ENCODE measurements at places on chromosomes 3 and 15.

- DNase-seq: no peak
Observed at GRCh38 chr3:176906046-176906905, 291.0 kb downstream of the TBL1XR1 start.

DNA sequence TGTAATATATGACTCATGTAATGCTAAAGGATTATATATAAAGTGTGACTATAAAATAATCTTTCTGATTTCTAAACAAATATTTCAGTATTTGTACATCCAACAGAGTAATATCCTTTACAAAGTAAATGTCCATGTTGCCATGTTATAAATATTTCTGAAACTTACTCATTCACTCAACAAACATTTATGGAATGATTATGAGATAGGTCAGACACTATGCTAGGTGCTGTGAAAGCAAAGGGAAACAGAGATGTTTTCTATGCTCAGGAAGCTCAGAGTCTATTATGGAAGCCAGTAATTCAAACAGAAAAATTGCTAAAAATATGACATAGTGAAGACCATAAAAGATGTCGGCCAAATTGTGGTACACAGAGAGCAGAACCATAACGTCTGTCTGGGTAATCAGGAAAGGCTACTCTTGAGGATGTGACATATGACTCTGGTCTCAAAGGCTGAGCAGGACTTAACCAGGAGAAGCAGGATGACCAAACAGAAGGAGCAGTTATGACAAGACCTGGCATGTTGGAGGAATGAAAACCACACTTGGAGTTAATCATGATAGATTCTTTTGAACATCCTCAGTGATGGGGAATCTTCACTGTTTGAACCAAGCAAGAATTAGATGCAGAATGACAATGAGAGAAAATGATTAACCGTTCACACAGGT, 39.0 kb upstream of the MYO5C start:
- no peak for DNase-seq

DNA sequence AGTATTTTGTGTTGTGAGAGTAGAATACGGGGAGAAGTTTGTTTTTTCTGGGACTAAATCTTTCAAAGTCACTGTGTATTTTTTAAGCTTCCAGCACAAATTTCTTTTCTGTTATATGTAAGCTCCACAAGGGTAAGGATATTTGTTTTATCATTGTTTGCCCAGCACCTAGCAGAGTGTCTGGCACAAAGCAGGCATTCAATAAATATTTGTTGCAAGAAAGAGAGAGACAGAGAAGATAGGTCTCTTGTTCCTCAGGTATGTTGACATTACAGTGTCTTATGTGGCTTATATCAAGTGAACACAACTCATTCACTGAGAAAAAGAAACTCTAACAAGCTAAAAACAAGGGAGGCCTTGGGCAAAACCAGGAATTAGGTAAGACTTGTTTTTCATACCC, 26.6 kb upstream of the FNDC3B start:
- DNase-seq: no peak

DNA sequence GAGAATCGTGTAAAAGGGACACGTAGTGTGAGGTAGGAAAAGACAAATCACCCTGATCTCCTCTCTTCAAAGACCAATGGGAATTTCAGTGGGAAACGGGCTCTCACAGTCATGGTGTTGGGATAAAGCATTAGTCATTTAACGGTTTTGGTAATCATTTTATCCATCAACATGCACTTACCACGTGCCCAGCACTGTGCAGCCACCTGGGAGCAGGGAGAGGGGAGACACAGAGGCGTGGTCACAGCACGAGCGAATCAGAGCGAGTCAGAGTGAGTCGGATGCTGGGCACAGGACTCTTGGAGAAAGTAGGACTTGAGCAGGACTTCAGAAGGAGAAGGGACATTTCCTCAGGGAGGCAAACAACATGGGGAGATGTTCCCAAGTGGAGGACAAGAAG, 130.8 kb downstream of the MINAR1 start:
- no peak for DNase-seq

DNA sequence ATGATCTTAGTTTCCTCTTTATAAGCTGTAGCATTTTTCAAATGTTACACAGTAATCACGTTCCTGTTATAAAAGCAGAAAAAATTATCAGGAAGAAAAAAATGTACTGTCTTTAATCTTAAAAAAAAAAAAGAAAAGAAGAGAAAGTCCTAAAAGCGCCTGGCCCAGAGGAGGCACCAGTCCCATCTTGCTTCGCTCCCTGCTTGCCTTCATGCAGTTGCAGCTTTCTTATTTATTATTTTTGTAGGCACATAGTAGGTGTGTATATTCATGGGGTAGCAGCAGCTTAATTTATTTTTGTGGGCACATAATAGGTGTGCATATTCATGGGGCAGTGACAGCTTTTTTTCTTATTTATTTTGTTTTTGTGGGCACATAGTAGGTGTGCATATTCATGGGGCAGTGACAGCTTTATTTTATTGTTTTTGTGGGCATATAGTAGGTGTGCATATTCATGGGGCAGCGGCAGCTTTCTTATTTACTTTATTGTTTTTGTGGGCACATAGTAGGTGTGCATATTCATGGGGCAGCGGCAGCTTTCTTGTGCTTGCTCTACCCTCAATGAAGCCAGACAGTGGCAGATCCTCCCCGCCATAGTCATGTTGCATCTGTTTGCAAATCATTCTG, 5.5 kb upstream of the EHD4 start:
- no peak for DNase-seq

- peak; percentile 83 for DNase-seq
Observed at GRCh38 chr3:101676216-101676764, 642 bp downstream of the ZBTB11 start.

GRCh38 chr3:126402666-126403302, 8.1 kb downstream of the CFAP100 start:
- DNase-seq: no peak

DNA sequence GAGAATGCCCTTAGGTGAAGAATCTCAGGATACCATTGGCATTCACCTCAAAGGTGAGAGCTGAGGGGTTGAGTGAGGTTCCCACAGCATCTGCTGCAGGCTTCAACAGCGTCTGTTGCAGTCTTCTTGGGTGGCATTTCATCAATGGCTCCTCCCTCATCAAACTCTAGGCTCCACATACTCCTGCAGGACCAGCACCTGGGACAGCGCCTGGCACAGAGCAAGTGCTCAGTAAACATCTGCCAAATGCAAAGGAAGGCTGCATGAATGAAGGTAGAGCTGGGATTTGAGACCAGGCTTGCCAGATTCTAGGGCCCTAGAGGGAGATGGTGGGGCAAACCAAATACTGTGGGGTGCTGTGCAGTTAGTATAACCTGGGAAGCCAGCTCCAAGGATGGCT, 9.6 kb downstream of the TRH start:
- no peak for DNase-seq

DNA sequence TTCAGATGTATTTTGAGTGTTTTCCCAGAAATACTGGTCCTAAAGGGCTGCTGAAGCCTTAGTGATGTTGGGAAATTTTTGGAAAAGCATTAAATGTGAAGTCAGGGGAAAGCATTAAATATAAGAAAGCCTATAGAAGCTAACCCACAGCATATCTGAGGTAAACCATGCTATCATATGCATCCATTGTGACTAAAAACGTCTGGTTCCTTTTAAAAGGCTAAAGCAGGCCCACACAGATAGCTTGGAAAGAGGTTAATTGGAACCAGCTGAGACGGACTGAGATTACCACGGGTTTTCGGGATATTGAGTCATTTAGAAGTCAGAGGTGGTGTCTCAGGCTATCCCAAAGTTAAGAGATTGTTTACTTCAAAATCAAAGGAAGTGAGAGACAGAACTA, 78.2 kb downstream of the CYP19A1 start:
- no peak for DNase-seq

DNA sequence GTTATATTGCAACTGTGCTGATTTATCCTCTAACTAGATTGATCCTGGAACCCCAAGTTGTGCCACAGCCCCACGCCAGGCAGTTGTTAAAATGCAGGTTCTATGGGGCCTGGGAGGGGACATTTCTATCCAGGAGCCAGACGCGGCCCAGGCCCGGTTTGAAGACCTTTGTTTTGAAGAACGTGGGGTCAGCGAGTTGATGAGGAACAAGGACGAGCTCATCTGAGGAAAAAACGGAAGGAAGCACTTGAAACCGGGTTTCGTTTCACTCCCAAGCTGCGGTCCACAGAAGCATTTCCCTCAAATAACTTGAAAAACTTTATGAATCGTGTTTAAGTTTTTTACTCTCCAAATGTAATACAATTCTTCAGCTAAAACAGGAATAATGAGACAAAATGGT, 76.4 kb downstream of the CHSY1 start:
- DNase-seq: no peak

GRCh38 chr15:50140983-50141382, 21.9 kb upstream of the ATP8B4 start:
- no peak for DNase-seq

- DNase-seq: no peak
Observed at GRCh38 chr3:32313723-32314473, 75.4 kb downstream of the CMTM8 start.

DNA sequence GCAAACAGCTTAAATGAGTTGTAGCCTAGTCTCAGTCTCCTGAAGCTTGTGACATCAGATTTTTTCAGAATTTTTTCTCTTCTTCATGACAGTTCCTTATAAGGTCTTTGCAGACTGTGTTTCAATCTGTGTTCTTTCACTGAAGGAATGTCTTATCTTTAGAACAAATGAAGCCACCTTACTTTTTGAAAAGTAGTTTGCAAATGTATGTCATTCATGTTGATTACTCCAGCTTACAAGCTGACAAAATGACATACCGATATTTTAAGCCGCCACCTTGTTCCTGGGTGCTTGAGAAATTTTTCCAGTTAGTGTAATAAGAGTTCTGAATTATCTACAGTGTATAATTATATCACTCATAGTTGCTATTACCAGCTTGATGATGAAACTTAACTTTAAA, 57.0 kb downstream of the ASTE1 start:
- DNase-seq: no peak

- no peak for DNase-seq
Observed at GRCh38 chr15:67130673-67131601, 65.5 kb downstream of the SMAD3 start.

- no peak for DNase-seq
Observed at GRCh38 chr3:62538691-62539356, 165.5 kb upstream of the FEZF2 start.

DNA sequence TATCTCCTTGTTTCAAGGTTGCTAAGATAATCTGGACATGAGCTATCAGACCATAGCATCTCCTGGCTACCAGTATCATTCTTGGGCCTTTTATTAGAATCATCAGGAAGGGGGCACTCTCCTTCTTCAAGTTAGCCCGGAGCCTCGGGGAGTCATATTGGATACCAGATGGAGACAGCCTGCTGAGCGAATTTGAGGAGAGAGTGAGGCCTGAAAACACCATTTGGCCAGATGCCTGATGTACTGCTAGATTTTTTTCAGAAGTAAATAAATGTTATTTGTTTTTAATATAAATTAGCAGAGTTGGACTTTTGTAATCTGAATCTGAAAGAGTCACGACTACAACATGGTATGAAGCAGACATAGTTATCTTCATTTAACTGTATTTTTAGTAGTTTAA, 848.6 kb downstream of the IGSF11 start:
- DNase-seq: no peak

DNA sequence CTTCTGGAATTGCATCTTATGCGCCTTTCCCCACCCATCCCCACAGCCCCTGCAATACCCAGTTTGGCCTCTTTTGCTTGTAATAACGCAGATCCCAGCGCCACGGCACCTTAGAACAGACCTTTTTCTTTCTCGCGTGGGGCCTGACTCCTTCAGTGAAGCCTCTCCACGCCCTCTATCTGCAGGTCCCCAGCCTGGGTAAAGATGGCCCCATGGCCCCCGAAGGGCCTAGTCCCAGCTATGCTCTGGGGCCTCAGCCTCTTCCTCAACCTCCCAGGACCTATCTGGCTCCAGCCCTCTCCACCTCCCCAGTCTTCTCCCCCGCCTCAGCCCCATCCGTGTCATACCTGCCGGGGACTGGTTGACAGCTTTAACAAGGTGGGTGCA, 594 bp downstream of the CRELD1 start:
- DNase-seq: no peak

- DNase-seq: no peak
Observed at GRCh38 chr3:74119221-74119620, 494.5 kb upstream of the PDZRN3 start.

- no peak for DNase-seq
Observed at GRCh38 chr3:166799-167198, 29.8 kb upstream of the CHL1 start.

- no peak for DNase-seq
Observed at GRCh38 chr15:52440414-52440813, 88.3 kb downstream of the MYO5A start.

GRCh38 chr15:42191610-42192346, 16.3 kb downstream of the VPS39 start:
- DNase-seq: no peak

- no peak for DNase-seq
Observed at GRCh38 chr3:128805772-128806171, 73.6 kb upstream of the ACAD9 start.

DNA sequence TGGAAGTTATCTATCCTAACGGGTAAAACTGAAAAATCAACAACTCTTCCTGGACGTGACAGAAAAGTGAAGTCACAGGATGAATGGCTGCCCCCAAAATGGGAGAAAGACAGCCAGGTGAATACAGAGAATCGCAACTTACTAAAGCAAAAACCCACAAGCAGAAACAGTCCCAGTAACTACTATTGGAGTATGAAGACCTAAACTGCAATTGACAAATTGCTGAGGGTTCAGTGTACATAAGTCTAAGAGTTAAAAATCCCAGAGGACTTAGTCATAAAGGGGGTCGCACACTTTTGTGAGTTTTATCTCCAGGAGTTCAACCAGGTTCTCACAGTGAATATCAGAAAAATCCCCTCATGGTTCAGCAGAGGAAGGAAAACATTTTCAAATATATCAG, 56.8 kb upstream of the IMPG2 start:
- DNase-seq: no peak

DNA sequence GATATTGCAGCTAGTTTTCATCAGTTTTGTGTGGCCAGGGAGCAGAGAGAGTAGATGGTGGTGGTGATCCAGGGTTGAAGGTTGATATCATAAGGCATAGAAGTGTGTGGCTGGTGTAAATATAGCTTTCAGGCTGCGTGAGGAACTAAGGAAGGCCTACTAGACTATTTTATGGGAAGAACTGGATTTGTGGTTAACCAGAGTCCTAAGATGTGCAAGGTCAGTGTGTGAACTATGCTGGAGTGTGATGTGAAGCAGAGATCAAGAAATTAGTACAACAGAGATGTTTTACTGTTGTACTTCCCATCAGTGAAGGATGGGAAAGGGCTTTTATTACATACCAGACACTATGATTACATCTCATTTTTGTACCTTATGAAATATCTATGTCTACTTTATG, 41.5 kb downstream of the MAPK6 start:
- no peak for DNase-seq

DNA sequence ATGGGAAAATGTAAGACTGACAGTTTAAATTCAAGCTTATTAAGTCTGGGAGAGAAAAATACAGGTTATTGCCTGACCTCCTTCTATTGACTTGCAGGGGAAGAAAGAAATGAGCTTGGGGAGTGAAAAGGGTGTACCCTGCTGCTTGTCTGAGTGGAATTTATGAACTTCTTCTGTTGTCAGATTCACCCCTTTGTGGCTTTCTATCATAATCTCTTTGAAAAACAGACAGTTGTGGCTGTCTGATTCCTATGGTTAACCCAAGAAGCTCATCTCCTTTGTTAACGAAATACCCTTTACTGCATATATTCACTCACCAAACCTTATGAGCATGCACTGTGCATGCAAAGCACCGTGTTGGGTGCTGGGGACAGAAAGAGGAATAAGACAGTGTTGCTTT, 22.5 kb downstream of the GPD1L start:
- no peak for DNase-seq

GRCh38 chr3:197226179-197226578, 72.2 kb downstream of the DLG1 start:
- DNase-seq: no peak

- DNase-seq: no peak
Observed at GRCh38 chr3:120198305-120198878, 86.6 kb downstream of the GPR156 start.

Data from stimulated activated CD8-positive, alpha-beta memory T cell treated with anti-CD3 and anti-CD28 coated beads, Interleukin-15, amount 100 ng/mL, for 1 hour (primary cell).